ENCODE measurements at places on chromosomes 5 and 9. TPM values are rescaled to one million over a fixed set of nuclear protein-coding genes. Genes with fewer than 3 reads are reported as not detected.

- no peak for DNase-seq
Measured at GRCh38 chr9:70551396-70551795, 136.9 kb upstream of the KLF9 start.

- DNase-seq = no peak
Measured at GRCh38 chr9:105539452-105539851, 18.5 kb upstream of the FKTN start.

DNA sequence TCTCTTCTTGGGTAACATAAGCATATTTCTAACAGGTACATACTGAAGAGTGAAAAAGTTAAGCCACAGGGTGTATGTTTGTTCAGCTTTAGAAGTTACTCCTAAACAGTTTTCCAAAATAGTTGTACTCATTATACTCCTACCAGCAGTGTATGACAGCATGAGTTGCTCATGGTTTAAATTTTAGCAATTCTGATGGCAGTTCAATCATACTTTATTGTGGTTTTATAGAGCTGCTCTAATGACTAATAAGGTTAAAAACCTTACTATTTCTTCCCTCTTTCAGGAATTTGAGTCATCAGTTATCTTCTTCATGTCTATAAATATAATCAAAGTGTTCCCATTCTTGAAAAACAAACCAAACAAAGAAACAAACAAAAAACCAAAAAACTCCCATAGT lies 81.5 kb downstream of the CAAP1 start:
- DNase-seq = no peak

GRCh38 chr9:111316796-111317195 lies 13.2 kb downstream of the OR2K2 start:
- DNase-seq = no peak

DNA sequence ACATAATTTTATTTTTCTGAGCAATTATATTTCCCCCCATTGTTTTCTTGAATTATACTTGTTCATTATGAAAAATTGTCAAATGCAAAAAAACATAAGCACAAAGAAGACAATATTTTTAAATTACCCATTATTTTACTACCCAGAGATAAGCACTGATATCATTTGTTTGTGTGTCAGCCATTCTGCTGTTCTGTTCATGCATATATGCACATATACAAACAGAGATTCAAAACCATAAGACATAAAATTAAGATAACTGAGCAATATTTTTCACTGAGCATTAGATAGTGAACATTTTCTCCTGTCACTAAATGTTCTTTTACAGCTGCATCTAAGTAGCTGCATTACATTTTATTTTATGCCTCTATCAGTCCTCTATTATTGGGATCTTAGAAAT lies 35.6 kb downstream of the PAM start:
- no peak for DNase-seq

DNA sequence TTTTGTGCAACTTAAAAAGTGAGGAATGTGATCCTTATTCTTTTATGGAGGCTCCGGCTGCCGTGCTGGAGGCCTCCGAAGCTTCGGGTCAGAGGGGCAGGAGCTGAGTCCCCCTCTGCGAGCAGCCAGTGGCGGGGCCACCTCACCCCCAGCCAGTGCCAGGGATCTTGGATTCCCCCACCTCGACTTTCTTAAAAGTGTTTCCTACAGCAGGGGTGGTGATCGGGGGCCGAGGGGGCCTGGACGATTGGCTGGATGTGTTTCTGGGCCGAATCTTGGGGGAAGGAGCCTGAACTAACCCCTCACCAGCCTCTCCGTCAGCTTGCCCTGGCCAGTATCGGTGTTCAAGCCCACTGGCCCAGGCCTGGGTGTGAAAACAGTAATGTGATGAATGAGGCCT lies 92.2 kb upstream of the LMX1B start:
- no peak for DNase-seq

DNA sequence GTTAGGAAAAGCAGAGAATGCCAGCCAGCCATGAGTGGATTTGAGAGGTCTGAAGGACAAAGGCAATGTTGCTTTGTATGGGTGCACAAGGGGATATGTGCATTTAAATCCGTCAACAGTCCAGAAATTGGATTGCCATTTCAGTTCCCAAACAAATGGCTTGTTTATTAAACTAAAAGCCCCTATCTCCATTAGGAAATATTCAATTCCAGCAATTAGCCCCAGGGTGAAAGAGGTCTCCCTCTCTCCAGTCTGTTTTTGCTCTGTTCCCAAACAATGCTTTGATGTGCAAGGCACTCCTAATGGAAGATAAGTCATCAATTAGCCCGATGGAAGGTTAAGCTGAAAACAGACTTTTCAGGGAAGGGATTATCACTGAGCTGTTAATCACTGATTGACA lies 101.3 kb downstream of the C9orf152 start:
- DNase-seq = no peak

GRCh38 chr5:178280631-178281030 lies 48.0 kb upstream of the PHYKPL start:
- DNase-seq = no peak

GRCh38 chr5:27434335-27434734 lies 395.9 kb upstream of the CDH9 start:
- no peak for DNase-seq

DNA sequence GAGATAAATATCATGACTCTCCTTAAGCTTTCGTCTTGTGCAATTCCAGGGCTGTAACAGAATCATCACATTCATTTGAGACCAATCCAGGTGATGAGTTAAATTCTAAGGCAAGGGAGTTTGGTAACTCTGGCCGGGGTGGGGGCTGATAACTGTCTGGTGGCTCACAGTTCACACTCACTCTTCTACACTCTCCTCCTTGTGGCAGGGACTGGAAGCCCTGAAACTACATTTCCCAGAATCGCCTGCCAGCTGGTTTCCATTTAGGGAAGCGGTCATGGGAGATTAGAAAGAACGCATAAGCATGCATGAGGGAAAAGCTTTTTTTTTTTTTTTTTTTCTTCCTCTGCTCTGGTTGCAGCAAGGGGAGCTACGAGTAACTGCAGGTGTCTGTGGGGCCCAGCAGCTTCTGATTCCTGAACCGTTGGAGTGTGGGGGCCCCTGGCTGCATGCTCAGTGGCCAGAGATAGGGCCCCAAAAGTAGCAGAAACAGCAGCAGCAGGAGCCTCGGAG lies 154.8 kb upstream of the TBC1D2 start:
- no peak for DNase-seq

- DNase-seq = no peak
Measured at GRCh38 chr9:129549139-129549538, 71.8 kb downstream of the C9orf50 start.

- no peak for DNase-seq
Measured at GRCh38 chr5:74016373-74016772, 390.4 kb downstream of the ARHGEF28 start.

GRCh38 chr9:88536023-88536324 lies 996 bp downstream of the NXNL2 start:
- DNase-seq = no peak

- DNase-seq = no peak
Measured at GRCh38 chr9:122155796-122156195, 3.8 kb downstream of the NDUFA8 start.

- no peak for DNase-seq
Measured at GRCh38 chr5:167967494-167968177, 323.8 kb upstream of the WWC1 start.

DNA sequence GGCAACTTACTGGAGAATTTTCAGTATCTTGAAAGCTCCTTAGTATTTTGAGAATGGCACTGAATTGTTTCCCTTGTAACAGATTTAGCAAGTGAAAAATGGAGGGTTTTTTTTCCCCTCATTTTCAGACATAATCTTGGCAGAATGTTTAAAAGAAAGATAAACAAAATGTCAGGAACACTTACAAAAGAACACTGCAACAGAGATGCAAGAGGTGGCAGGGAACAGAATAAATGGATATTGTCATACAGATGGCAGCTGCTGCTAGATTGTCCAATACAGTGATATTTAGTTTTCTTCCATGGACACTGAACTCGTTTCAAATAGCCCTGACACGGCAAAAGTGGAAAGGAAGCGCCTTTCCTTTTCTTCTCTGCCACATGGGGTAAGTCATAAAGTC lies 76.9 kb upstream of the ZNF608 start:
- DNase-seq = no peak

- no peak for DNase-seq
Measured at GRCh38 chr5:172672681-172673080, 31.6 kb downstream of the NEURL1B start.

- no peak for DNase-seq
Measured at GRCh38 chr5:57727591-57727990, 245.0 kb upstream of the ACTBL2 start.

- no peak for DNase-seq
Measured at GRCh38 chr5:160507221-160507721, 85.6 kb downstream of the PTTG1 start.

DNA sequence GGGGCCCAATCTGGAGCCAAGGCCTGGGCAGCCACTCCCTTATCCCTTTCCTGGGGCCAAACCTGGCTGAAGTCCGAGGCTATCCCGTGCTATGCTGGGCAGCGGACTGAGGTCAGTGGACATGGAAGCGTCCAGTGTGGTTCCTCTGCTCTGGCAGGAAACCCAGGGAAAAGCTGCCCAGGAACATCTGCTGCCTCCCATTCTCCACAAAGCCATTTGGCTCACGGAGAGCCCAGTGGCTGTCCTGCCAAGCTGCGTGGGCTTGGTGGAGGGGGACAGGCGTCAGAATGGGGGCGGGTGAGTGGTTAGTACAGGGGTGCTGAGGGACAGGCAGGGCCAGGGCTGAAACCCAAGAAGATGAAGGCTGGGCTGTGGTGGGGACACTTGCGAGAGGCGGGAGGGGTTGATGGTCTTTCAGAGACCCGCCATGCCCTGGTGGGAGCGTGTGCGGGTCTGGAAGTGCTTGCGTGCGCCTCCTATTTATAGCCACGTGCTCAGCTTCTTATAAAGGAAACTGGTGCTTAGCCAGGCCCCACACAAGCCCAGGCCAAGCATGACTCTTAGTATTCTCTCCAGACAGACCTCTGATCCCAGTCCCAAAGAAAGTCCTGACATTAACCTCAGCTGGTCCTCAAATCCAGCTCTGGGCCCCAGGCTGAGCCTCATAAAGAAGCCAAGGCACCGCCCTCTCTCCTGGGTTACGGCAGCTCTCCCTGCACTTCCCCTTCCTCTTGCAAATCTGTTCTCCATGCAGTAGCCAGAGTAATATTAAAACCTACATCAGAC lies 9.4 kb upstream of the SLC6A7 start:
- no peak for DNase-seq

DNA sequence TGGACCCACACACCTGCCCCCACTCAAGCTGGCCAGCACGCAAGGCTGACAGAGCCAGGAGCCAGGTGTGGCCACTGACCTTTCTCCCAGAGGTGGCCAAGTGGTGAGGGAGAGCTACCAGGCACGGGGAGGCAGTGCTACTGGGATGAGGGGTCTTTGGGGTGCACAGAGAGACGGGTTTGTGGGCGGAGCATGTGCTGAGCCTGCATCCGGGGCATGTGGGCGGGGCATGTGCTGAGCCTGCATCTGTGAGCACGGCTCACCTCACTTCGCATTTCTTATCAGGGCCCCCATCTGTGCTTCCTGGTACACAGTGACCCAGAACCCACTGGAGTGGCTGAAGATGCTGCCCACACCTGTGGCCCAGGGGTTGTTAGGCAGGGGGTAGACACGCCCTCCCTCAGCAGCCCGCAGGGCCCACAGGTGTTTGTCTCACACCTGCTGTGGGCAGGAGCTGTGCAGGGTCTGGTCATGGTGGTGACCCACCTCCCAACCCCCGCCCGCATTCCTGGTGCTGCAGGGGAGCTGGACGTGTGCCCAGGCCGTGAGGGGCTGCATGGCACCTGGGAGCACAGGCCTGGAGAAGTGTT lies 21.5 kb downstream of the CCDC187 start:
- DNase-seq = no peak

GRCh38 chr5:178267876-178268275 lies 35.3 kb upstream of the PHYKPL start:
- DNase-seq = no peak

- DNase-seq = no peak
Measured at GRCh38 chr5:123116058-123116457, 27.0 kb downstream of the PRDM6 start.

DNA sequence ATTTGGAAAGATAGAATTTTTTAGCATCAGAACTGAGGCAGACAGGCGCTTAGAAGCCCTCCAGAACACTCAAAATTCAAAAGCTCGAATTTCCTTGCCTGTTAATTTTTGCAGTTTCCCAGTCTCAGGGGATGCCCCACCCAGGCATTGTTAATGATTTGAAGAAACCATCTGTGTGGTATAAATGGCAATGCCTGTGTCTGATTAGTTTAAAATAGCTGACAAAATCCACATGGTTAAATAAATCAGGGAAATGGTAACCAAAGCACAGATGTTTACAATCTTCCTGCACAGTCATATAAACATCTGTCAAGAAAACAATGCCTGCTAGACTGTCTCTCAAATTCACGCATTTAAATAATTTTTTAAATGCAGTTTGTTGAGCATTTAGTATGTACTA lies 185.2 kb upstream of the RGMB start:
- DNase-seq = no peak

GRCh38 chr9:97136421-97136820 lies 97.5 kb upstream of the CTSV start:
- DNase-seq = no peak

DNA sequence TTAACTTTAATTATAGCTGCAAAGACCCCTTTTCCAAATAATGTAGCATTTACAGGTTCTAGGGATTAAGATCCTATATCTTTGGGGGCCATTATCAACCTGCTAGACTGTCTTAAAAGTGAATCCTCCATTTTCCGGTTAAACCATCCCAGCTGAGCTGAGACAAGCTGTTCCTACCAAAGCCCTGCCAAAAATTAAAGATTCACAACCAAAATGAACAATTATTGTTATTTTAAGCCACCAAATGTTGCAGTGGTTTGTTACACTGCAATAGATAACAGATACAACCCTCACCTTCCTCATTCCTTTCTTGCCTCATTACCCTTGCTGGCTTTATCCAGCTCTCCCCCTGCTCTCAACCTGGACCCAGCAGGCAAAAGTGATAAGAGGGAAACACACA lies 343.4 kb downstream of the CDK5RAP2 start:
- DNase-seq = no peak

GRCh38 chr5:151155775-151156506 lies 1.6 kb downstream of the ANXA6 start:
- DNase-seq = no peak

DNA sequence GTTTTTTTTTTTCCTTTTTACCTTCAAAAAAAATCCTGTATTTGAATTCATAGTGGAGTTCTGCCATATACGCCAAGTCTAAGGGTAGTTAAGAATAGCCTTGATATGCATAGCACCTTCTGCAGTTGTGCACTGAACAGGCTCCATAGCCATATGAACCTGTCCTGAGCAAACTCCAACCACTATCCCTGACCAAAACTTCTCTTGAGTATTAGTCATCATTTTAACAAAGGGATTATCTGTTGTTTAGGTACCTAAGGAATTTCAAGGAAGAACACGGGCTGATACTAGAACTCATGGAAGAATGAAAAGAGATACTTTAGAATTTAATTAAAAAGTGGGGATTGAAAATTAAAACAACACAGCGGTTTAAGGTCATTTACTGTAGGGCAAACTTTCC lies 1.9 kb upstream of the FBXO38 start:
- DNase-seq = no peak

- no peak for DNase-seq
Measured at GRCh38 chr9:94631599-94631998, 7.7 kb downstream of the FBP1 start.

The BNC2 gene
- total RNA-seq = 33.9 TPM

The INSYN2B gene
- 0.25 TPM for total RNA-seq

The SIT1 gene
- 2.5 TPM for total RNA-seq

The FAM120A gene
- 98.2 TPM for total RNA-seq

The CBY3 gene
- total RNA-seq = not detected

The LRRC70 gene
- total RNA-seq = 9.6 TPM

The CAVIN4 gene
- 0.49 TPM for total RNA-seq

The MAT2B gene
- total RNA-seq = 38.3 TPM

The MYOT gene
- total RNA-seq = 5.4 TPM

The GCNT4 gene
- 2.5 TPM for total RNA-seq

The AUH gene
- 39.0 TPM for total RNA-seq

The RNF145 gene
- total RNA-seq = 67.8 TPM

The C9orf85 gene
- 5.4 TPM for total RNA-seq

The PCDHB3 gene
- total RNA-seq = 2.0 TPM

Measured in vagina (tissue), 2 donors.